ENCODE measurements at places on chromosomes 4 and X.

GRCh38 chr4:60366661-60367060 lies 833.5 kb upstream of the ADGRL3 start:
- DNase-seq, result no peak

DNA sequence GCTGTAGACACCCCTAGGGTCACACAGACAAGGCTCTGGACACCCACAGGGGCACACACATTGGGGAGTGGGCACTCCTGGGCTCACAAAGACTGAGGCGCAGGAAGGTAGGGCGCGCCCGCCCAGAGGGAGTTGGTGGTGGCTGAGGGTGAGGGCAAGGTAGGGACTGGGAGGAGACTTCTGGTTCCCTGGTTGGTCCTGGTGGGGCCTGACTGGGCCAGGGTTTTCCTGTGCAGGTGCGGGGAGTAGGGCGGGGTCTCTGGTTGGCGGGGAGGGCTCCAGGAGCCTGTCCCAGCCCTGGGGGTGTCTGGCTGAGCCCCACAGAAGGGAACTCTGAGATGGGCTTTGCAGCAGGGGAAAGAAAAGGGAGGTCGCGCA lies 6.7 kb upstream of the WAS start:
- no peak for DNase-seq

DNA sequence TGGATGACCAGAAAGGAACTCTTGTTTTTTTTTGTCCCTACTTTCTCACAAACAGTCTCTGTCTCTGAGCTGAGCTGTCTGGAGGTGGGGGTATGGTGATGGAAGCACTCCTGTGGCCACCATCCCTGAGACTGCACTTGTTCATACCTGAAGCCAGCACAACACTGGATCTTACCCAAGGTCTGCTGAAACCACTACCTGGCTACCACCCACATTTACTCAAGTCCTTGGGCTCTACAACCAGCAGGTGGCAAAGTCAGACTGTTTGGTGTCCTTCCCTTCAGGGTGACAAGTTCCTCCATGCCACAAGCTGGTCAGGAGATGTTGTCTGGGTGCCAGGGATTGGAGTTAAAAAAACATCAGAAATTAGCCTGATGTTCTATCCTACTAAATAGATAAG lies 89.7 kb downstream of the NEXMIF start:
- DNase-seq, result no peak

DNA sequence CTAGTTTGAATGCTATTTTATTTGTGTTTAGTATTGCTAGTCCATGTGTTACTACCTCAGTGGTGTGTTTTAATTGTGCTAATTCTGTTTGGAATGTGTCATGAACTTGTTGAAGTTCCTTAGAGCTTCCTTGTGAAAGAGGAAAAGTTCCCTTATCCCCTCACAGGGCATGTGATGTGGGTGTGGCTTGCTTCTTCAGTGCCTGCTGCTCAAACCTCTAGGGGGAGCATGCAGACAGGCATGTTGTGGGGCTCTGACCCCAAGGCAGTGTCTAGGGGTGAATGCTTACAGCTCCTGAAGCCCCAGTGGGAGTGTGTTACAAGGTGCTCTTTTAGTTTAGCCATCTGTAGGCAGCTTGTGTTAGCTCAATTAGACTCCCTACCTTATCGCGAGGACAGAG lies 86.5 kb downstream of the MAGED4 start:
- no peak for DNase-seq

DNA sequence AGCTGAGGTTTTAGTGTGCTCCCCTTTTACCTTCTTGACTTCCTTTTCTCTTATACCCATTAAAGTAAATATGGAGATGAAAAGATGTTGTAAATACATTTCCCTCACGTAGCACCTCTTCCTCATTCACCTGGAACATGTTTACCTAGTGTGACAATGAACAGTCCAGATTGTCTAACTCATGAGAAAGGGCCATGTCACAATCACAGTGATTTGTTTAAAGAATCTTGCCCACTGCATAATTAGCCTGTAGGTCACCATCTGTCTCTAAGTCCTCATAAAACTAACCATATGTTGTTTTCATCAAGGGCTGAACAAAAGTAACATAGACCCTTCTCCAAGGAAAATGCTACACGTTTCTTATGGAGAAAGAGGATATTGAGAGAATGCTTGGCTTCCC lies 85.7 kb downstream of the TSPAN5 start:
- DNase-seq, result no peak

- no peak for DNase-seq
Observed at GRCh38 chr4:101211146-101211553, 136.2 kb downstream of the PPP3CA start.

- no peak for DNase-seq
Observed at GRCh38 chr4:75886104-75886503, 16.1 kb downstream of the PPEF2 start.

GRCh38 chrX:118062817-118063615 lies 53.6 kb downstream of the KLHL13 start:
- no peak for DNase-seq

- no peak for DNase-seq
Observed at GRCh38 chr4:7765666-7766065, 174.0 kb downstream of the AFAP1 start.

DNA sequence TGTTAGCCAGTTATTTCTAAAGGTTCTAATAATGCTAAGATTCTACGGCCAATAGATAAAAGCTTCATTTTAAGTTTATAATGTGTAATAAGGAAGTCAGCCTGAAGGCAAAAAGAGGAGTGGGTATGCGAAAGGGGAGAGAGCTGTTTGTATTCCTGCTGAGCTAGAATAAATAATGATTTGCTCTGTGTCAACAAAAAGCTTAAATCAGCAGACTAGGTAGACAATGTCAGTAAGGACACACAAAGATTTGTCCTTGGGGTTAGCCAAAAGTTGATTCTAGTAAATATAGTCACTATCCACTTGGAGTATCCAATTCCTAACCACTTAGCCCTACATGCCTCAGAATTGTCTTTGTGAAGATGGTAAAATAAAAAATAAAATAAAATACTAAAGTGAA lies 90.3 kb upstream of the GRIA3 start:
- DNase-seq, result no peak

GRCh38 chr4:110414561-110414920 lies 61.4 kb upstream of the ENPEP start:
- no peak for DNase-seq

DNA sequence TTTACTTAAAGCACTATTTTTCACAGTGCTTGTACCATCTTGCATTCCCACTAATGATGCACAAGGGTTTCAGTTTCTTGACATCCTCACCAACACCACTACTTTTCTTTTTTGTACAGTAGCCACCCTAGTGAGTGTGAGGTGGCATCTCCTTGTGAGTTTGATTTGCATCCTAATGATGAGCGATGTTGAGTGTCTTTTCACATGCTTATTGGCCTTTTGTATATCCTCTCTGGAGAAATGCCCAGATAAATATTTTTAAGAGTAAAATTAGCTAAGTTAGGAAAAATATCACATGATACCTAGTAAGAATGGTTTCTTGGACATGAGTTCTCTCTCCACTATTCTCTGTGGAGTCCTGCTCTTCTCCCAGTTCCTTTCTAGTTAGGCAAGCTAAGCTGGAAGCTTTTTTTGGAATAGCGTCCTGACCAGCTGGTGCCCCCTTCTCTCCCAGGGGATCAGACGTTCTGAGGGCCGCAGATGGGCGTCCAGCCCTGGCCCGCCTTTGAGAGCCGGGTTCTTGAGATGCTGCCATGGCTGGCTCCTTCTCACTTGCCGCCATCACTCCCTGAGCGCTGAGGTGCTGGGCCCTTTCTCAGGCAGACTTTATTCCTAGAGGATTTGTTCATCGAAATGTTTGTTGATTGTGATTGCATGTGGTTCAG lies 132.1 kb downstream of the ARHGAP10 start:
- DNase-seq, result no peak

GRCh38 chrX:10397349-10397748 lies 223.0 kb downstream of the MID1 start:
- no peak for DNase-seq

- DNase-seq, result no peak
Observed at GRCh38 chrX:41541386-41541785, 94.2 kb downstream of the NYX start.

DNA sequence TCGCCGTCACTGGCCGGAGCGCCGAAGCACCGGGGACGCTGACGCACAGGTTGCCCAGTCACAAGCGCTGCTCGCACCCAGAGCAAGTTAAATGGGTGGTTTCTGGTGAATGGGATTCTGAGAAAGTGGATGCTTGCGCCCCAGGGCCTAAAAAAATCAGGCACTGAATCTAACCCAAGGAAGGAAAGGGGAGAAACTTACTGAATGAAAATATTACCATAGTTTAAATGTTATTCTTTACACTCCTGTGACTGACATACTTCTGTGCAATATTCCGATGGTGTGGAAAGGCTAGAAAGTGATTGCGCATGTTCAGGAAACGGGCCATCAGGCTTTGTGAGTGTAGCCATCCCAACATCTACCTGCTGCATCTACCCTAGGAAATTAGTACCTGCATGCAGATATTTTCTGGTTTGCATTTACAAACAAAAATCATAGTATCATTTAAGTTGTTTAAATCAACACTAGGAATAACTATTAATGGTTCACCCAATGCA lies 838 bp upstream of the ABCG2 start:
- no peak for DNase-seq

DNA sequence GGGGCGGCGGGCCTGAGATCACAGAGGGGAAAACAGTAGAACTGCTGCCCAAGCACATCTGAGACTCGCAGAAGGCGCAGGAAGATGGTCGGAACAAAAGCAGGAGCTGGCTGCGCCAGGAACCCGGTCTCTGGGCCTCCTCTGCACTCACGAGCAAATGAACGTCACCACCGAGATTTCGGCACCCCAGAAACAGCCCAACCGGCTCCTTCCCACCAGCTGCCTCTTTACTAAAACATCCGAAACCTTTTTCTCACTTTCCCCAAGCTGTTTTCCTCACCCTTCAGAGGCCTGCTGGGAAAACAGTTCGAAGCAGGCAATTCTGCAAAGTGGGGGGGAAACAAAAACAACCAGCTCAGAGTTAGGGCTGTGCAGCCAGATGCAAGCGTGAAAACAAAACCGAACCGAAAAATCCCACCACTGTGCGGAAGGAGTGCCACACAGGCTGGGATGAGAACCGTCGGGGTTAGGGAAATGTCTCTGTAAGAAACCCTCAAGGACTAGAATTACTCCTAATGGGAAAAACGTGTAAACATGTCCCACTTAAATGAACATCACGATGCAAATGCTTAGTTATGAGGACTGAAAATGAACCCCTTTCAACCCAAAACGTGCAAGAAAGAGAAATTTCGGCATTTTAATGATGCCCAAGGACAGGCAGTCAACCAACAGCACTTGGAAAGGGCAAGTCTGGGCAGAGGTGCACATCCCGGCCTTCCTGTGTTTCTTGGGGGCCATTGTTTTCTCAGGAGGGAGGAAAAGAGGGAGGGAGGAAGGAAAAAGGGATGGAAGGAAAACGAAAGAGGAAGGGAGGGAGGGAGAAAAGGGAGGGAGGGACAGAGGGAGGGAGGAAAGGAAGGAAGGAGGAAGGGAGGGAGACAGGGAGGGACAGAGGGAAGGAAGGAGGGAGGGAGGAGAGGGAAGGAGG lies 15.8 kb downstream of the DHRSX start:
- DNase-seq, result no peak

- no peak for DNase-seq
Observed at GRCh38 chr4:64495946-64496345, 86.7 kb upstream of the TECRL start.

DNA sequence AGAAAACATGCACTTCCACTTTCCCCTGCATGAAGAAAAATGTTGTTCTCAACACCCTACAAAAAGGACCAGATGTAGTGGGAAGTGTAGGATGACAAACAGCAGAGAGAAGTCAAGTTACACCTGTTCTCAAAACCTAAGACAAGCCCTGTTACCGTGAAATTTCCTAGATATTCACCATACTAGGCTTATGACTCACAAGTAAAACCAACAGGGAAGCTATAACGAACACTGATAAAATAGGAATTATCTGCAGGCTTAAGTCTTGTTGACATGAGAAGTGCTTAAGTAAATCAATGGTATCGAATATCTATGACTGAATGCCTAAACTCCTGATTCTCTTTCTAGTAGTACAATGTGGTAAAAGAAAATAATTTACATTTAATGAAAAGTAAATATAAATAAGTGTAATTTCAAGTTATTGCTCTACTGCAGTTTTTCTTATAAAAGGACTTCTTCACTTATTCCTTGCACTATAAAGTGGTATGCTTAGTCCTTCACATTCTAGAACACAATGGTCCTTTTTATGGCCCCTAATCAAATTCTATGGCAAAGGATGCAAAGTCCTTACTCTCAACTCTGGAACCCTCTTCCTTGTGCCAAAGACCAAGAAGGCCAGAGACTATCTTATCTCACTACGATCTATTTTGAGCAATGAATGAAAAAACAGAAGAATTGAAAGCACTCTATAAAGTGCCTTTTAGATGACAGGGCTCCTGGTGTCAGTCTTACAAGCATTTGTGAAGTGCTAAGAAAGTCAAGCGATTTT lies 19.6 kb downstream of the AP1S2 start:
- DNase-seq, result no peak

GRCh38 chr4:188958346-188958745 lies 819.1 kb downstream of the TRIML1 start:
- DNase-seq, result no peak

DNA sequence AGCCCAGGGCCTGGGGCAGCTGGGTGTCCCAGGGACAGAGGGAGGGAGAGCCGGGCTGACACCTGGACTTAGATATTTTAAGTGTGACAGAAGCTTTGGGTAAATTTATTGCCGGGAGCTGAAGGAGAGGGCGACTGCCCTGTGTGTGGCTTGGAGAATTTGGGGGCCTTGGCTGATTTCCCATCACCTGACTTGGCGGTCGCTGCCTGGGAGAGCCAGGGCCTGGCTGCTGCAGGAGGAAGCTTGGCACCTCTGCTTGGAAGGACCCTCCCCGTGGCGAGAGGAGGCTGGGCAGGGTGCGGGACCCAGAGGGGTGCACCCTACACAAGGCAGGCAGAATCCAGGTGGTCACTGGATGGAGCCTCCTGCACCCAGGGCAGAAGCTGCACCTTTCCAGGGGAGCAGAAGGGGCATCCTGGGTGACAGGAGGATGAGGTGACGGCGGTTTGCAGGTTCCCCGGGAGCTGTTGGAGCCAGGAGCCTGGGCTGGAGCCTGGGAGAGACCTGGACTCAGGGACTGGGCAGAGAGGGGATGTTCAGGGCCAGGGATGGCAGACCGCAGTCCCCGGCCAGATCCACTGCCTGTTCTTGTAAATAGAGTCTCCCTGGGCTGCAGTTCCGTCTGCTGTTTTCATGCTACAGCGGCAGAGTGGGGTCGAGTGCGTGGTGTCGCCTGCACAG lies 72.0 kb downstream of the RGS12 start:
- DNase-seq, result no peak

GRCh38 chr4:74623041-74623440 lies 171.3 kb downstream of the BTC start:
- DNase-seq, result no peak

DNA sequence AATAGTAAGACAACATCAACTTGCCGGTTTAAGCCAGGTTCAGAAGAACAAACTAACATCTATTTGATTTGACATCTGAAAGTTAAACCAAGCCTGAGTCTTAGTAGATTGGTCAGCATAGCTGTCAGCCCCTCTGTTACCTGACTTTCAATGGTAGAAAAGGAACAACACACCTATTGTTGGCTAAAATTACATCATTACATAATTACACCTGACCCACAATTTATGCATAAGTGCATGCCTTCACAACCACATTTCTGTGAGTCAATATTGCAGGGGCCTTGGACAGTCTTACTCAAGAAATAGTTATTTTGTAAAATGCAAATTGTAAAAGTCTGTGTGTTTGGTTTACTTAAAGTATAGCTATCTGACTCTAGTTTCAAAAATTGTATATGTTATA lies 36.2 kb downstream of the EGFL6 start:
- DNase-seq, result no peak

Data from ecto neural progenitor cell (in vitro differentiated cells).